ENCODE measurements at places on chromosomes 4 and X. TPM values are rescaled to one million over a fixed set of nuclear protein-coding genes. Genes with fewer than 3 reads are reported as not detected.

ART3 gene
- total RNA-seq: 0.81 TPM

CRMP1 gene
- 1.2 TPM for total RNA-seq

RAB41 gene
- not detected for total RNA-seq

- no peak for DNase-seq
Measured at GRCh38 chrX:135512508-135513129, 7.8 kb upstream of the INTS6L start.

- DNase-seq: no peak
Measured at GRCh38 chrX:15395789-15396188, 11.6 kb upstream of the VEGFD start.

- DNase-seq: no peak
Measured at GRCh38 chr4:85956293-85956945, 403.4 kb downstream of the MAPK10 start.

- DNase-seq: no peak
Measured at GRCh38 chr4:25500626-25501316, 123.7 kb downstream of the ANAPC4 start.

DNA sequence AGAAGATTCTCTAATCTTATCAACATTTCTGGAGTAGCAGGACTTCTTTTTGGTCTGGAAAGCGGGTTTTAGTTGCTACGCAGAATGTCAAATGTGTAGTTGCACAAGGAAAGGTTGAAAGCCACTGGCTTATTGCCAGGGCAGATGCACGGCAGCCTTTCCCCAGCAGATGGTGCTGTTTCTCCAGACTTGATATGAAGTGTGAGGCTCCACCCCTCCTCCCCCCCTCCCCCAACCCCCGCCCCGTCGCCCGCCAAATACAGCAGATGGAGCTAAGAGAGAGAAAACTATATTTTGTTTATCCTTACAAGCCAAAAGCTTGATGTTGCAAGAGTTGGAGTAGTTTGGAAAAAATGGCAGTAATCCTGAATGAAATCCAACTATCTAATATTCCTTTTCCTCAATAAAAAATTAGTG lies 32.0 kb downstream of the ENOPH1 start:
- peak; percentile 94 for DNase-seq

DNA sequence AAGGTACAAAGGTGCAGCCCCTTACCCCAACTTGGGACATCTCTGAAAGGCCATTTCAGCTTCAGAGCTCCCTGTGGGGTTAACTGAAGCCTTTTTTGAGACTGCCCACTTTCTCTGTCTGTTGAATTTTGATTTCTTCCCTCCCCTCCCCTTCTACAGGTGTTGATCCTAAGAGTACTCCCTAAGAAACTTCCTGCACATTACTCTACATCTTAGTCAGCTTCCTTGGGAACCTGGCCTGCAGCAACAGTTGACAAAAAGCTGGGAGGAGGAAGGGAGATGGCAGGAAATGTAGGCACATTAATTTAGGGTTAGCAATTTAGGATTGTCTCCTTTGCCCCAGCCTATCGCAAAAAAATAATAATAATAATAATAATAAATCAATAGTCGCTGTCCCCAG lies 1.2 kb upstream of the IDS start:
- DNase-seq: no peak

- DNase-seq: no peak
Measured at GRCh38 chr4:26308568-26308967, 12.2 kb upstream of the RBPJ start.

- no peak for DNase-seq
Measured at GRCh38 chrX:149830192-149830873, 48.6 kb downstream of the MAGEA9 start.

DNA sequence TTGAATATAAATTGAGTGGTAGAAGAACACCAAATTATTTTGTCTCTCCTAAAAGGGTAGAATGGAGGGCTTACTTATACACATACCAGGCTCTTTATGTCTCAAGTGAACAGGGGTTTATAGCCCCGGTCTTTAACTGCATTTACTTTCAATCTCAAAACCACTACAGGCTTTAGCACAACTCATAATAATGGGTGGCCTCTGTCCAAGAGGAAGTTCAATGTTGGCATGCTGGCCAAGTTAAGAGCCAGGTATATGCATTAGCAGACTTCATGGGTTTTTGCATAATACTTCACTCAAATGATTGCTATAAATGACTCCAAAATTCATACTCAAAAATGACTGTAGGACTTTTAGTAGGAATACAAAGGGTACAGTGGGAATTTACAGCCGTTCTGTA lies 118.5 kb upstream of the OTUD4 start:
- no peak for DNase-seq

- no peak for DNase-seq
Measured at GRCh38 chr4:73340917-73341316, 63.2 kb upstream of the ALB start.
